ENCODE measurements at places on chromosomes 5 and 9.

DNA sequence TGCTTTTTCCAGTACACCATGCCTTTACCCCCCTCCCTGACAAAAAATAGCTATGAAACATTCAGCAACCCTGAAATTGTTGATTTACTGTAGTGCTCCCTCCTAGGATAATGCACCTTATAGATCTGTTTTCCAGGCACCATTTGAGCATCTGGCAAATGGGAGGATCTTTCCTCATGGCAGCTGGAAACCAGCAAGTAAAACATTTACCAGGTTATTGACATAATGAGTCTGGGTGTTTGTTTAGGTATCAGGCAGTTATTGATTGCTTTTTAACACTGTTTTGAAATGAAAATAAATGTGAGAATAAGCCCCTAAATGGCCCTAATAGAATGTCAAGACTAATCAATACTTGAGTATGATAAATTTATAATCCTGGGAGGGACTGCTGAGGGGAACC, 57.3 kb upstream of the KLF4 start:
- no peak for DNase-seq

- no peak for DNase-seq
Observed at GRCh38 chr5:134115806-134116175, 1.3 kb downstream of the TCF7 start.

DNA sequence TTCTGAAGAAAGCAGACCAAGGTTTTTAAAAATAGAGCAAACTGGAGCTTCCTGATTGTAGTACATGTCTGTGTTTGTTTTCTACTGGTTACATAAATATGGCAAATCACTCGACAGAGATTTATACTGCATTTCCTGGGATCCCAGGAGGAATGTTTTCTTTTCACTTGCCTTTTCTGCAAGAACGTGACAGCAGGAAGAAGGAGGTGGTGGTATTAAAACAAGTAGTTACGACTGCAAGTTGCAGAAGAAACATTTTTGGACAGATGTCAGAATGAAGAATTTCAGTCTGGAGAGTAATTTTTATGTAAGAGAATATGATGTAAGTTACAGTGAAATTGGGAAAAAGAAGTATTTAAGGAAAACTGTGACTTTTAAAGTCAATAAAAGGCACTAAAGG, 253.7 kb upstream of the NFIL3 start:
- DNase-seq: no peak

DNA sequence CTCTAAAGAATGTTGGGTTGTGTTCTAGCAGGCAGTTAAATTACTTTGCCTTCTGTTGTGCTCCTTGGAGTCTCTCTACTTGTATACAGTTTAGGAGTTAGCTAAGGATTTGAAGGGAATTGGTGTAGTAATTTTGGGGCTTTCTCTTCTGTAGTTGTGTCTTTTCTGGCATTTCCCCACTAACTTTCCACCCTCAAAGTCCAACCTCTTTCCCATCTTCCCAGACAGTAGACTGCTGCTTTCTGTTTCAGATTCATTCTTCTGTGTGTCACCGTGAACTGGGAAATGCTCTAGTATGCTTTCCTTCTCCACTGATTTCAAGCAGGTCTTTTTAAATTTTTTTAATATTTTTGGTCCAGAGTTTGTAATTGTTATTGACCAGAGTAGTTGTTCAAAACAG, 4.5 kb upstream of the ANGPTL2 start:
- DNase-seq: no peak

- no peak for DNase-seq
Observed at GRCh38 chr9:85224301-85224700, 517.5 kb downstream of the AGTPBP1 start.

GRCh38 chr5:82586181-82586580, 308.0 kb upstream of the RPS23 start:
- DNase-seq: no peak

GRCh38 chr5:37807621-37808301, 32.1 kb downstream of the GDNF start:
- no peak for DNase-seq

GRCh38 chr5:130965360-130965759, 199.7 kb downstream of the HINT1 start:
- DNase-seq: no peak

DNA sequence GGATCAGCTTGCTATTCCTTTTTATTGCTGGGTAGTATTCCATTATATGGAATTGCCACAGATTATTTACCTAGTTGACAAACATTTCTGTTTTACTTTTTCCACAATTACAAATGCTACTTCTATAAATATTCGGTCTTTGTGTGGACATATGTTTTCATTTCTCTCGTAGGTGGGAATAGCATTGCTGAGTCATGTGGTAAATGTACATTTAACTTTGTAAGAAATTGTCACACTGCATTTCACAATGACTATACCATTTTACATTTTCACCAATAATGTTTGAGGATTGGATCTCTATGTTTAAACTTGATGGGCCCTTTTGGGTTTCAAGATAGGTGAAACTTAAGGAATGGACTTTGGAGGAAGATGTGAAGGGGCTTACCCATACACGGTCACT, 19.7 kb downstream of the RAI14 start:
- no peak for DNase-seq

DNA sequence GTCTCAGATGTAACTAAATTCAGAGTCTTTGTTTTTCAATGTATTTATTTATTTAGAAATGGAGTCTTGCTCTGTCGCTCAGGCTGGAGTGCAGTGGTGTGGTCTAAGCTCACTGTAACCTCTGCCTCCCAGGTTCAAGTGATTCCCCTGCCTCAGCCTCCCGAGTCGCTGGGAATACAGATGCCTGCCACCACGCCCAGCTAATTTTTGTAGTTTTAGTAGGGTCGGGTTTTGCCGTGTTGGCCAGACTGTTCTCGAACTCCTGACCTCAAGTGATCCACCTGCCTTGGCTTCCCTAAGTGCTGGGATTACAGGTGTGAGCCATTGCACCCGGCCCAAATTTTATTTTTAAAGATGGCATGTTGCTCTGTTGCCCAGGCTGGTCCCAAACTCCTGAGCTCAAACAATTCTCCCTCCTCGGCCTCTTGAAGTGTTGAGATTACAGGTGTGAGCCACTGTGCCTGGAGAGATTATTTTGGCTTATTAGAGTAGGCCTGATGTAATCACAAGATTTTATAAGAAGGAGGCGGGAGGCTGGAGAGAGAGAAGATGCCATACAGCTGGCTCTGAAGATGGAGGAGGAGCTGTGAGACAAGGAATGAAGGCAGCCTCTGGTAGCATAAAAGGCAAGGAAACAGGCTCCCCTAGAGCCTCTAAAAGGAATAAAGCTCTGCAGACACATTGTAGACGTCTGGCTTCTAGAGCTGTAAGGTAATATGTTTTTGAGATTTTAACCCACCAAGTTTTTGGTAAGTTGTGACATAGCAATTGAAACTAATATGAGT, 12.9 kb upstream of the KLF9 start:
- no peak for DNase-seq

DNA sequence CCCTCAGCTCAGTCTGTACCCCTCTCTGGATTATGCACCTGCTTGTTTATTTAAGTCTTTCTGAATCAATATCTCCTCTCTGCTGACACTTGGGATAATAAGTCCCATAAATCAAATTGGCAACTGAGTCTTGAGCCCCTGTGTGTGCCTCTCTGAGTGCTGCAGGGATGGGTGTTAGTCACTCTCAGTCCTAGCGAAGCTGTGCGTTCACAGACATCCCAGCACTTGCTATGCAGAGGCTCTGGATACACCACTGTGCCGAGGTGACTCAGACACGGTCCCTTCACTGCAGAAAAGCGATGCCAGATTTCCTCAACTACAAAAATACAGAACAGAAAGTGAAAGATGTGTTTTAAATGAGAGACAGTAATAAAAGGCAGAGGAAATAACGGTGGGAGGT, 4.1 kb upstream of the KCNMB1 start:
- DNase-seq: no peak

DNA sequence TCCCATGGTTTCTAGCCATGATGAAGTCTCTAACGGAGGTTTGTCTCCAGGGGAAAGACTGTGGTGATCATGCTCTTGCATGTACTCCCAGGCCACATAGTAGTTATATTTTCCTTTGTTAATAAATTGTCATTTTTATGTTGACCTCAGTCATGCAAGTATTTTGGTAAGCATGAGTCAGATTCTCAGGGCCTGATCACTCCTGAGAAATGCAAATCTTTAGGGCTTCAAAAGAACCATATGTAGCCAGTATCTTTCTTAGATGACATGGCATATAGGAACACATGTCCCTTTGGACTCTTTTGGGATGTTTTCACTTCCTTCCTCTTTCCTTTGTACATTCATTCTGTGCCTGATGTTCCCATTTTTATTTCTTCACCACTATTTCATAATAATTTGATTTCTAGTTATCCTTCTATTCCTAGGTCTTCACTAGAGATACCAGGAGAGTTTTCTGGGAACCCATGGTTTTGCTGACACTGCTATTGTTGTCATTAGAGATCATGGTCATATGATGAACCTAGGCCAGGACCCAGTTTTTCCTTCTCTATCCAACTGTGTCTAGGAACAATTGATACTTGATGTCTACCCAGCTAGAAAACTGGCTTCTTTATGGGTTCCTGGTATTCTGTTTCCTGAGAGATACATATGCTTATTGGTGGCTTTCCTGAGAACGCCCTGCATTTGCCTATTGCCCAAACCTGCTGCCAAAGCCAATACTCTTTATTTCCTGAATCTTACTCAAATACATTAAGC, 248.1 kb upstream of the NREP start:
- peak; percentile 70 for DNase-seq

DNA sequence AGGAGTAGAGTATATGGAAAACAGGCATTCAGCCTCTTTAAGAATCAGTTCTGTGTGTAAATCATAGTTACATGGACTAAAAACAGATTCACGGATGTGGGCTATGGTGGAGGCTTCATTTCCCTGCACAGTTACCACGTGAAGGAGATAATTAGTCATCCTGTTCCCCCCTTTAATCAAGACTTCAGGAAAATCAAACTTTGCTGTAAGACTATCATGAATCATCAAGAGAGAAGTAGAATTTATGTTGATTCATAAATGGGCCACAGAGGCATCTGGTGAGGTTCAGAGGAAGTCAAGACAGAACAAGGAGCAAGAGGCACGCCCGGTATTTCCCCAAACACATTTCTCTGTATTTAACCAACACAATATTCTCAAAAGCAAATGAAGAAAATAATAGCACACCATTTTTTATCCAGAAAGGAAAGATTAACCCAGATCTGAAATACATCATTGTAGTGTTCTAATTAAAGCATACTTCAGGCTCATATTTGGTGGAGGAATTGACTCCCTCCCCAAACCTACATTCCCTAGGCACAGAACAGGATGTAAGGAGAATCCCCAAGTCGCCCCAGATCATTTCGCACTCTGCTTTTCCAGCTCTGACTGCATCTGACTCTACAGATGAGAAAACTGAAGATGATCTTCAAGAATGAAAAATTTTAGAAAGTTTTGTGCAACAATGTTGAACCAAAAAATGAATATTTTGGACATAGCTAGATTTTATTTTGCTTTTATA, 175.8 kb upstream of the GAS1 start:
- peak; percentile 80 for DNase-seq

DNA sequence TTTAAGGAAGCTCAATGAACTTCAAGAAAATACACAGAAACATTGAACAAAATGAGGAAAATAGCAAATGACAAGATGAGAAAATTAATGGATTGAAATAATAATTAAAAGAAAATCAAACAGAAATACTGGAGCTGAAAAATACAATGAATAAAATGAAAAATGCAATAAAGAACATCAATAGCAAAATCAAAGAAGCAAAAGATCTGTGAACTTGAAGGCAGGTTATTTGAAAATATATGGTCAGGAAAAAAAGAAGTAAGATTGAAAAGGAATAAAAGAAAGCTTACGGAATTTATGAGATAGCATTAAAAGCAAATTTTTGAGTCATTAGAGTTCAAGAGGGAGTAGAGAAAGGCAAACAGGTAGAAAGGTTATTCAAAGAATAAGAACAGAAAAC, 42.4 kb downstream of the CERT1 start:
- DNase-seq: no peak

- no peak for DNase-seq
Observed at GRCh38 chr5:2167671-2168070, 284.9 kb upstream of the IRX4 start.

DNA sequence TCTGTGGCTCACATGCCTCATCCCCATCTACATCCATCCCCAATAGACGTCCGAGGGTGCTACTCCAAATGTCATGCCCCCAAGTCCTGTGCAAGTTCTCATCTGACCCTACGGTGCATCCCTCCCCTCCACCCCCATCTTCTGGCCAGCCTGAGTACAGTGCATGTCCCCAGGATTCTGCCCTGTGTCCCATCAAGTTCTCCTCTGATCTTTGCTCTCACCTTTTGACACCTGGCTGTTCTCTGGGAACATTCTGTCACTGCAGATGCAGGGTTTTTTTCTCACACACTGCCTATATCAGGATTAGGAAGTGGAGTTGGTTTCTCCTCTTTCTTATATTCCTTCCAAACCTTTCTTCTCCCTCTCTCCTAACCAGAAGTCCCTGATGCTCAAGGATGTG, 377.2 kb downstream of the GADD45G start:
- no peak for DNase-seq

- DNase-seq: peak; percentile 88
Observed at GRCh38 chr9:91515074-91515687, 91.5 kb upstream of the NFIL3 start.

GRCh38 chr5:75260708-75261107, 24.0 kb upstream of the ANKRD31 start:
- DNase-seq: no peak

DNA sequence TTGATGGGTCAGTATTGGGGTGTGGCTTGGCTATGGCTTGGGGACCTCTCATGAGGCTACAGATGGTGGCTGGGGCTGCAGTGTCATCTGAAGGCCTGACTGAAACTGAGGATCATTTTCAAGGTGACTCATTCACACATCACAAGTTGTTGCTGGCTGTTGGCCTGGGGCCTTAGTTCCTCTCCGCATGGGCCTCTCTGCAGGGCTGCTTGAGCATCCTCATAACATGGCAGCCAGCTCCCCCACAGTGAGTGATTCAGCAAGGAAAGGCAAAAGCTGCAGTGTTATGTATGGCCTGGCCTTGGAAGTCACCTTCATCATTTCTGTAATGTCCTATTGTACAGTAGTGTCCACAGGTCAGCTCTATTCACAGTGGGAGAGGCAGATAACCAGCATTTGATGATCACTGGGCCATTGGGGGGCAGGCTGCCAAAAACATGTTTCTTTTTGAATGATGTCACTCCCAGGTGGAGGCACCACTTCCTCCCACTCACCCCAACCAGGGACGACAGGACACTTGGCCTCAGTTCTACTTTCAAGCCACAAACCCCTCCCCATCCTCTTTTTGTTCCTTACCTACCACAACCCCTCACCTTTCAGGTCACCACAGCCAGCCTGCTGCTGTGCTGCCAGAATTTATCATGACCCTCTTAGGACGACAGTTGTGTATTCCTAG, 14.4 kb downstream of the FGD3 start:
- DNase-seq: no peak

DNA sequence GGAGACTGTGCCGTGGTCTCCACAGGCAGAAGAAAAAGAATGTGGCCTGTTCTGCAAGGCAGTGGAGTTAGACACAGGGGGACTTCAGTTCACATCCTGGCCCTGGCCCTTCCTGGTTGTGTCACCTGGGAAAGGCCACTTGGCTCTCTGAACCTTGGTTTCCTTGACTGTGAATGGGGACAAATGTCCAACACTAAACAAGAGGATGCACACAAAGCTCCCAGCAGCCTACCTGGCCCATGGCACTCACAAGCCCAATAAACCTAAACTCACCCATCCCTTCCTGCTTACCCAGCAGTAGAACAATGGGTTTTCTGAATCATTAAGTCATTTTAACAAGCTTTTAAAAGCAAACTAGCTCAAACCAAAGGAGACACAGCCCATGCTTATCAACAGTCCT, 103.9 kb downstream of the FRMD3 start:
- no peak for DNase-seq

- DNase-seq: no peak
Observed at GRCh38 chr5:34490506-34491250, 165.4 kb upstream of the RAI14 start.

All from skeletal muscle cell (primary cell).